ENCODE measurements at places on chromosomes 6 and 20. TPM values are rescaled to one million over a fixed set of nuclear protein-coding genes. Genes with fewer than 3 reads are reported as not detected.

DNA sequence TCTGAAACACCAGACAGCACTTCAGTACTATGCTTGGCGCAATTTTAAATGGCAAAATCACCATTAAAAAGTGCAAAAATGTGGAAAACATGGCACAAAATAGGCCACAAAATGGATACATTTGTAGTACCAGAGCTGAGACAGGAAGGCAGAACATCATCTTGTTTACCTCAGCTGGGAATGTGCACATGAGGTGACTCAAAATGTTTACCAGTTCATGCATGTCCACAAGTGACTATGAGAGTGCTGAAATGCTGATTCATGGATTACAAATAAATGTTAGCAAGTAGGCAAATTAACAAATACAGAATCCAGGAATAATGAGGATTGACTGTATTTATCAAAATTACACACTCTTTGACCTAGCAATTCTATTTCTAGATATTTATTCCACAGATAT, 201.6 kb downstream of the ISM1 start:
- DNase-seq = no peak

GRCh38 chr20:19725814-19726525, 32.1 kb upstream of the RIN2 start:
- no peak for DNase-seq

DNA sequence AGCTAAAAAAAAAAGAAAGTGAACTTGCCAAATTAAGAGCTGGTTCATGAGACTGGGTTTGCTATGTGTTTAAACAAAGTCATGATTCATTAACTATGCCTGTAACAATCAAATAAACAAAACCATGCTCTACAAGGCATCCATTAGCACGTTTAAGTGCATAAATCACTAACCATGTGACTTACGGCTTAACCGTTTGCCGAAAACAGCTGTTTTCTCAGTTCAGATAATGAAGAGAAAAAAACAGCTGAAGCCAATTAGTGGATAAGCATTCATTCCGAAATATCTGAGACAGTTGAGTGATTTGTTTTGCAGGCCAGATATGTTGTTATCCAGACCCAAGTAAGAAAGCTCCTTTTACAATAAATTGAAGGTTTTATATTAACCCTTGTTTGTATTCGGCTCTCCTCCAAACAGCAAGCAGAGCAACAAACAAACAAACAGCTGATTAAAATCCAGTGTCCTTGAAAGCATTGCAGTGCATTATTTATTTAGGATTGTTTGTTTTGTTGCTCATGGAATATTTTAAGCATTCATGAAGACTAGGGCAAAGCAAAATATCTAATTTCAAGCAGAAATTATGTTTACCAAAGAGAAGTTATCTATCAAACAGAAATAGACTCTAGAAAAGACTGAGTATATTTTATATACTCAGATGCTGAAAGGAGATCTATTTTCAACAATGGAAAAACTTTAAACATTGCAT, 343.5 kb downstream of the RFPL4B start:
- no peak for DNase-seq

DNA sequence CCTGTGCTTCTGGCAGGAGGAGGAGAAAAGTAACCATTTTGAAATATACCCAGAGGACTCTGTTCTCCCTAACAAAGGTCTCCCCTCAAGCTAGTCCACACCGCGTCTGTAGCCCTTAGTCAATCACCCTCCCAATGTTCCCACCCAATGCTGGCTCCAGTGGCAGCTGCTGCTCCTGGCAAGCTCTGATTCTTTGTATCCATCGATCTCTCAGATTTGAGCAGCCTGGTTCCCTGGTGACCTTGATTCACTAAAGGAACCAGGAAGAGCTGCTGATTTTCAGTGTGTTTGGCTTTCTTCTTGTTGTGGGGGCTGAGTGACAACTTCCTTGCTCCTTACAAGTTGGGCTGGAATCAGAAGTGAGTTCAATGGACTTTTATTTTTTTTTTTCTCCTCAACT, 68.5 kb downstream of the FOXC1 start:
- DNase-seq = no peak

DNA sequence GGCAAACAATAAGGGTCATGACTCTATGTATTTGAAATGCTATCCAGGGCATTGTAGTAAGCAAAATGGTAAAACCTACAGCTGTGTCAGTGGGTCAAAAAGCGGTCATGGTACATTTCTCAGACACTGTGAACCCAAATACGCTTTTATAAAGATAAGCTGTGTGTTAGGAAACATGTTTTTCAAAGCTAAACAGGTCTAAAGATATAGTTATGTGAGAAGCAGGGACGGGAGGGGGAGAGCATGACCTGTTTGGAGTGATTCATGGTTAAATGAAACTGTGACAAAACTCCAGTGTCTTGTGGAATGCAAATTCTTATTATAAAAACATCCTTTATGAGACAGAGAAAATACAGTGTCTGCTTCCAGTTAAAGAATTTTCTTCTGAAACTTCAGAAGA, 205.4 kb upstream of the BMP2 start:
- no peak for DNase-seq

The PFDN4 gene
- 135 TPM for total RNA-seq

The ELOVL2 gene
- total RNA-seq = 6.8 TPM

DNA sequence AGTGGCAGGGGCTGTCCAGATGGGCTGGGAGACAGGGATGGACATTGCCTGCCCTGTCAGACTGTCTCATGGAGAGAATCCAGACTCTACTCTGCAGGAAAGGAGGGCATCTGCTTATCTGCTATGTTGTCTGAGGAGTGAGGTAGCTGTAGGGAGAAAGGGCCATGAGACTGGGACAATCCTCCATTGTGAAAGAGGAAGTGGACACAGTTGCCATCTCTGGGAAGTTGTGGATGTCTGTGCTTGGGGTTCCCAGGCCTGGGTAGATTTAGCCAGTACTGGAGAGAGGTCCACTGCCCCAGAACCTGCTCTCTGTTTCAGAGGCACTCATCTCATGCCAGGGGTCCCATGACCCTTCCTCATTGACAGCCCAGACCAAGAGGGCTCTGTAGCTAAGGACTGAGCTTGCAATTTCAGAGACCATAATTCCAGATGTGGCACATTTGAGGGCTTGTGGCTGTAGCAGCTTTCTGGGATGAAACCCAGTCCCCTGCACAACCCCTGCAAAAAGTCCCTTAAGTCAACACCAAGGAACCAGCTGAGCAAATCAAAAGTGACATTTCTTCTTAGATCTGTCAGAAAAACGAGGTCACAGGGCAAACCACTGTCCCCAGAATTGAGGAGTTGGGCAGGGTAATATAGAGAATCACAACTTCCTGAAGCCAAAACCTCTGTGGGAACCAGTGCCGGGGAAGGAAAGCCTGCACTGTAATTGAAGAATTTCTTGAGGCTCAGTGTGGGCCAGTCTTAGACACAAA, 4.1 kb upstream of the SIRPG start:
- DNase-seq = no peak

GRCh38 chr6:41088451-41088850, 15.7 kb downstream of the NFYA start:
- DNase-seq = no peak

DNA sequence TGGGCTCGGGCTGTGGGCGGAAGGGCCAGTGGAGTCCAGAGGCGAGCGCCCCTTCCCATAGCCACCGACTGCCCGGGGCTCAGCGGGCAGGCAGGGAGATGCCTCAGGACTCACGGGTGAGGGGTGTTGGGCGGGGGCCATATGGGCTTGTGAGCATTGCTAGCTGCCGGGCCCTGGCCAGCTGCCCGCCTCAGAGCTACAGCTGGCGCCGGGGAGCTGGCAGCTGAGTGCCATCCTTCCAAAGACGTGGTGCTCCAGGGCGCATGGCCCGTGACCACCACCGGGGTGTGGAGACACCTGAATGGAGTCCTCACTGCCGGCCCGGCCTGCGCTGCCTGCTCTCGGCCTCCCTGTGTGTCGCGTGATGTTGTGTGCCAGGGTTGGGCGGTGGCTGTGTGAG, 10.6 kb upstream of the RBBP8NL start:
- DNase-seq = no peak

The SGK2 gene
- total RNA-seq = not detected

The ULBP2 gene
- 12.2 TPM for total RNA-seq

- peak; percentile 80 for DNase-seq
These were observed 45.8 kb downstream of the TM9SF4 start for GRCh38 chr20:32155017-32155981.

DNA sequence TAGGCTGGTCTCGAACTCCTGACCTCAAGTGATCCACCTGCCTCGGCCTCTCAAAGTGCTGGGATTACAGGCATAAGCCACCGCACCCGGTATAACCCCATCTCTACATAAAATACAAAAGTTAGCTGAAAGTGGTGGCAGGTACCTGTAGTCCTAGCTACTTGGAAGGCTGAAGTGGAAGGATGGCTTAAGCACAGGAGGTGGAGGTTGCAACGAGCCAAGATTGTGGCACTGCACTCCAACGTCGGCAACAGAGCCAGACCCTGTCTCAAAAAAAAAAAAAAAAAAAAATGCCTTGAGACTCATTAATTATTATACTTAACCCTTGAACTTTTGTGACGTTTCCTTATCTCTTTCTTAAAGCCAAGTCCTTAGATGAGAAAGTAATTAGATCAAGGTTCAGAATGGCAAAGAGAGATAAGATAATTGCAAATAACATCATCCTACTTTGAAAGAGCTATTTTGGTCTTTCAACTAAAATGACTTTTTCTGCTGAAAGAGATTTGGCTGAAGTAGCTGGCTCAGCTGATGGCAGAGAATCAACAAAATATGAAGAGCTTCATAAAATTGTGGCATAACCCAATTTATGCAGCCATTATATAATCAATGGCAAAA, 4.7 kb upstream of the SHLD1 start:
- DNase-seq = no peak

The CFAP61 gene
- total RNA-seq = not detected

GRCh38 chr20:39745380-39745779, 783.2 kb downstream of the DHX35 start:
- no peak for DNase-seq

DNA sequence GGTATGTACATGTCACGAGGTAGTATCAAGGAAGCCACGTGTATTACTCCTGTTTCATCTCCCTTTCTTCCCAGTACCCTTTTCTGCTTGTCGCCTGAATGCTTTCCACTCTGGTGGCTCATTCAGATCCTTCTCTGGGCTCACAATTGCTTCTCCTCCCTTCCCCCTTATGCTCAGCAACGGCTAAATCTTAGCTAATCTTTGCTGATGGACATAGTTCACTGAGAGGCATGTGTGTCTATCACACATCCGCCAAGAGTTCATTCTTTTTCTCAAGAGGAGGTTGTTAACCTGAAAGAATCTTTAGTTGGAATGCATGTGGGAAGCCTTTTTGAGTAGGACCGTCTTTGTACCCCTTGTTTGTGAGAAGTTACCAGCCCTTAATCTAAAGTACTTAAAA, 25.8 kb upstream of the MROH8 start:
- no peak for DNase-seq

DNA sequence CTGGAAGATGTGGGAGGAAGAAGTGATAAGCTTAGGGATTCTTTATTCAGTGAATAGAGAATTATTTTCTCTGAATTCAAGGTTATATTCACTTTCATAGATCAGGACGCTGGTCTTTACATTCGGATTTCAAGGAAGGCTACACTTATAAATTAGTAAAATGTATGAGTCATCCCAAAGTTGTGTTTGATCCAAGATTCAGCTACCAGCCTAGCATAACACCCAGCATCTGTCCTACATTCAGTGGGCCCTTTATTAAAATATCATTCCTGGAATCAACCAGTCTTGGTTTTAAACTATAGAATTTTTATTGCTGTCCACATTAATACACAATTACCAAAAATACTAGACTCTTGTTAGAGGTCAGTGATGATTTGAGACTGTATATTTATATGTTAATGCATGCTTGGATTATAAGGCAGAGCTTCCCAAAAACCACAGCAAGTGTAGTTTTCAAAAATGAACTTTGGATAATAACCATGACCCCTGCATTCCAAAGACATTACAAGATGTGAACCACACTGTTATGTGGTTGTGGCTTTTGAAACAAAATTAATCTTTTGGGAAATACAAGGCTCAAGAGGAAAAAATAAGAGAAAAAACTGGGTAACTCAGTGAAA, 210.7 kb upstream of the CNR1 start:
- no peak for DNase-seq

DNA sequence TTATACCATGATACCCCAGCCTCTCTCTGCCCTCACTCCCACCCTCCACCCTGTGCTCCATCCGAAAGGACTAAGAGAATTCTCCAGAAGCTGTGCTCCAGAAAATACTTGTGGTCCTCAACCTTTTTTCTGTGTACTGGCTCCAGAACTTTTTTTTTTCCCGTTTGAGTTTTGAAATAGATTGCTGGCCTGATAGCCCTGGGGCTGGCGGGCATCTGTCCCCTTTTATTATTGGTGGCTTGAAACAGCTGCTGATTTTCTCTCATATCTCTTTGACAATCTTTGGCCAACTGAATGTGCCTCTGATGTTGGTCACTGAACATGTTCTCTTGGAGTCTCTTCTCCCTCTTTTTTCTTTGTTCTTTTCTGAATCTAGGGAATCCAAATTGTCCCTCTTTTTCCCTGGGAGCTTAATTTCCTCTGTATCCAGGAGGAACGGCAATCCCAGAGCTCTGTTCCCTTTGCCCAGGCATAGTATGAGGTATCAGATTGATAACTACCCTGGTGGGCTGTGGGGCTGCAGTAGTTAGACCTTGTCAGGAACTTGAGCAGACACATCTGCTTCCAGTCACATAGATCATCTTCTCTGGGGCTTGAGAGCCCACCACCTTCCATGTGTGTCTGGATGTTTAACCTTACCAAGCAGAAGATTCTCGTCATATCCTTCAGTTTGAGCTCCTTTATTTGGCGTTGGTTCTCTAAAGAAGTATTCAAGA, 1.6 kb downstream of the PPARD start:
- no peak for DNase-seq

DNA sequence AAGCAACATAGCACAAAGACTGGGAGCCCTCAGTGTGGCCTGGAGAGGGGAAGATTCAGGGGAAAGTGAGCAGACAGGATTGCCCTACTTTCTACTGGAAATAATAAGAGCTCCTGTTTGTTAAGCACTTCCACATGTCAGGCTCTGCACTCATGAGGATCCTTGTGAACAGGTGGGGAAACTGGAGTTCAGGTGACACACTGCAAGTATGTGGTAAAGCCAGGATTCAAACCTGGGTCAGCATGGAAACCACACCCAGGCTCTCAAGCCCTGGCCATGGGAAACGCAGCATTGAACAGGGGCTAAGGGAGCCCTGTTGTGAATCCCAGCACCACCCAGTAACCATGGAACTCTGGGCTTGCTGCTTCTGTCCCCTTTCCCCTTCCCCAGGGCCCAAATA, 42.8 kb upstream of the ID1 start:
- DNase-seq = no peak

- no peak for DNase-seq
These were observed 16.4 kb downstream of the FRMD1 start for GRCh38 chr6:168062346-168063289.

- DNase-seq = no peak
These were observed 3.2 kb downstream of the MTG2 start for GRCh38 chr20:62186096-62186426.

- DNase-seq = no peak
These were observed 173.1 kb downstream of the ZMYND8 start for GRCh38 chr20:47183367-47183766.

The MCCD1 gene
- not detected for total RNA-seq

The LY6G6F gene
- not detected for total RNA-seq

The ASCC3 gene
- total RNA-seq = 61.8 TPM

All from SJSA1 (cell line).